ENCODE measurements at places on chromosomes 3 and 15. TPM values are rescaled to one million over a fixed set of nuclear protein-coding genes. Genes with fewer than 3 reads are reported as not detected.

The CA12 gene
- total RNA-seq = 46.7 TPM

DNA sequence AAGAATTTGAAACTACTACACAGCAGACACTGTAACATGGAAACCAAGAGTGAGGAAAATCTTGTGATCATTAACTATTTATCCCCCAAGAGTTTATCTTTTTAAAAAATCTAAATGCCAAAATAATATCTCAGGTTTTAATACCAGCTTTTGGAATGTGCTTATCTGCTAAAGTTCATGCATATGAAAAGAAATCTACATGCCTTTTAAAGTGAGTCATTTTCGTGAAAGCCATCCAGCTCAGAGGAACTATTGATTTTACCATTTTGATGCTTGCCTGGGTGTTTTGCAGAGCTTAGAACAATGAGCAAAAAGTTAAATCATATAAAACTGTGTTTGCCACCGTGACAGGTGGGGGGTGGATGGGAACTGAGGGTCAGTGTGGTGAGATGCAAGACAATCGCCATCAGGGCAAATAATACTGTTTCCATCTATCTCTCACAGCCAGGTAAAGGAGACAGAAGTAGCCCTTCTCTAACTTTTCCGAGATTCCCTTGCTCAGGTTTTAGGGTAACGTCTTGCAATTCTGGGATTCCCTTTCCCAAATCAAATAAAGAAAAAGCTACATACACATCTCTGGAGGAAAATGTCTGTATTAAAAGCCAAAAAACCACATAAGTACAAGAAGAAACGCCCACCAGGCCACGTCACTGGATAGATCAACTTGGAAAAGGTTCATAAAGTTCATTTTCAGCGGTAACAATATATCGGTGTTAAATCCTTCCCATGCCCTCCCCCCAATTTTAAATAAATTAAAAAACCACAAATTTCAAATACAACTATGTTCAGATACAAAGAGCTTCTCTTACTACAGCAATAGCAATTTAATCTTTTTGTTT, 2.0 kb downstream of the TMEM158 start:
- ATAC-seq = no peak

DNA sequence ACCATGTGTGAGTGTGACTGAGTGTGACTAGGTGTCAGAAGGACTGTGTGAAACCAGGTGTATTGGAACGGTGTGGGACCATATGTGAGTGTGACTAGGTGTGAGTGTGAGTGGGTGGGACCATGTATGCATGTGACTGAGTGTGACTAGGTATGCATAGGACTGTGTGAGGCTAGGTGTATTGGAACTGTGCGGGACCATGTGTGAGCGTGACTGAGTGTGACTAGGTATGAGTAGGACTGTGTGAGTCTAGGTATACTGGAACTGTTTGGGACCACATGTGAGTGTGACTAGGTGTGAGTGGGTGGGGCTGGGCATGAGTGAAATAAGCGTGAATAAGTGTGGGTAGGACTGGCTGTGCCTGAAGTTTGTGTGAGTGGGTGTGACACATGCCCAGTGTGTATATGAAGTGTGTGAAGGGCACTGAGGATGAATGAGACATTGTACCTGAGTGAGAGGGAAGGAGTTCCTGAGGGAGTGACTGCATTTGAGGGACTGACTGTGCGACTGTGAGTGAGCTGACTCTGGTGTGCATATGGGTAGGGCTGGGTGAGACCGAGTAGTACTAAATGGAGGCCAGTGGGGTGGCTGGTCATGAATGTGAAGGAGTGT, 247.0 kb upstream of the CCDC54 start:
- peak; percentile 13 for ATAC-seq

The SATB1 gene
- total RNA-seq = 43.9 TPM

The NEIL1 gene
- 29.5 TPM for total RNA-seq

DNA sequence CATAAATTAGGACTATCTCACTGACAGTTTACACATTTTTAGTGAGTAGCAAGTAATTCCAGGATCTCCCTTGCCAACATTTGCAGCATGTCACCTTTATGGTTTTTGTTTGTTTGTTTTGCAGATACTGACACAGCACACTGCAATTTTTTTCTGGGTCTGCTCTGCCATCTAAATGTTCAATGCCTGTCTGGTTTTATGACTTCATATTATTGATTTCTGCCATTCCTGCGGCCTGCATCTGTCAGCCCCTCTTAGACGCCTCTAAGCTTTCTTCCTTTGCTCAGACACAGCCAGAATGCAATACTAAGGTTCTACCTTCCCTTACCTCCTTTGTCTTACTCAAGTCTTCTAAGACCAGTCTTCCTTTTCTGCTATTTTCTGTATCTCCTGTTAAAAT, 321.2 kb upstream of the AZI2 start:
- no peak for ATAC-seq

The MYLK gene
- total RNA-seq = 2,511 TPM

The EPHB3 gene
- total RNA-seq = 10.6 TPM

Data from gastroesophageal sphincter (tissue), 4 donors.